ENCODE measurements at places on chromosomes 6 and 20. TPM values are rescaled to one million over a fixed set of nuclear protein-coding genes. Genes with fewer than 3 reads are reported as not detected.
A peak's percentile ranks its signal among the peaks of the same experiment; 100 is the strongest.

GRCh38 chr20:14712302-14712739 lies 374.9 kb upstream of the FLRT3 start:
- DNase-seq: no peak

DNA sequence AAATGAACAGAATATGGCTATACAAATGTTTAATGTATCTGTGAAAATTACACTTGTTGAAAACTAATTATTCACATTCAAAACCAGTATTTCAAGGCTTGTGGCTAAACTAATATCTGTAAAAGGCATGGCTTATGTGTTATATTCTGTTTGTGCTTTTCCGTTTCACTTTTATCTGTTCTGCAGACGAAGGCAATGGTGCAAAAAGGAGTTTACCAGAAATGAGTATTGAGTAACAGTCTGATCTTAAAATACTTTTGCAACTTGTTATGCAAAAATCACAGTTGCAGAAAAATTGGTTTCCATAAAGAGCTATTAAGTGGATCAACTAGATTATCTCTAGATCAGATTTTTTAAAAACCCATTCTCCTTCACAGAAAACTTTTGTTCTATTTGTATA lies 9.4 kb upstream of the STX11 start:
- DNase-seq: no peak

- DNase-seq: no peak
Observed at GRCh38 chr6:130394246-130394645, 28.4 kb downstream of the TMEM200A start.

DNA sequence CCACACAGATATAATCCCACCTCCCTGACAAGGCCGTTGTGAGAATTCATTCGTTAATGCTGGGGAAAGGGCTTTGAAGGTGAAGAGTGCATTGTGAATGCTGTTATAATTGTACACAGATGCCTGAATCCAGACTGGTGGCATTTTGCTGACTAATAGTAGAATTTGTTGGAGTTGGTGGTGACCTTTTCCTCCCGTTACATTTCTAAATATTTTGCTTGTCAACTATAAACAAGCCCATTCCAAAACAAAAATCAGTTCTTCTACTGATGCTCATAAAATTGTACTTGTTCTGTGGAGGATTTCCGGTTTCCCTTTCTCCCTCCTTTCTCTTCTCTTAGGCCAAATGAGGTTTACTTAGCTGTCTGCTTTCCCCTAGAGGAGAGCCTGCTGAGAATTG lies 253.1 kb upstream of the SUPT3H start:
- no peak for DNase-seq

Gene HLA-DQA1
- total RNA-seq: 6.6 TPM

GRCh38 chr6:155041741-155042279 lies 46.7 kb downstream of the TIAM2 start:
- no peak for DNase-seq

DNA sequence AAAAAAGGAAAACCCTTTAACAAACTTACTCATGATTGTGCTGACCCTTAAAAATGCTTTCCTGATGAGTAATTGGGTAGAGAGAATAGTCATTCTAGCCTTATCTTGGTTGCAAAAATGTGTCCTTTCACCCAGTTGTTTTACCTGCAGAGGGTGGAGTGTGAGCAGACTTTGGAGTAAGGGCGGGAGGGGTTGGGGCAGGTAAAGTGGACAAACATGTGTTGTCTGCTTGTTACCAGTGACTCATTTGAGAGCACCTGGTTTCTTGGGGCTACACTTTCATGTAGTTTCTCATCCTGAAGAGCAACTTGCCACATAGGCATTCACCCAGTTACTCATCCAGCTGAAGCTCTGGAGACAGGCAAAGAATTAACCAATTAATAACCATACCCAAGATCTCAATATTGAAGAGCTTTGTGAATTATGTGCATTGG lies 121.1 kb downstream of the TNFRSF21 start:
- DNase-seq: no peak

DNA sequence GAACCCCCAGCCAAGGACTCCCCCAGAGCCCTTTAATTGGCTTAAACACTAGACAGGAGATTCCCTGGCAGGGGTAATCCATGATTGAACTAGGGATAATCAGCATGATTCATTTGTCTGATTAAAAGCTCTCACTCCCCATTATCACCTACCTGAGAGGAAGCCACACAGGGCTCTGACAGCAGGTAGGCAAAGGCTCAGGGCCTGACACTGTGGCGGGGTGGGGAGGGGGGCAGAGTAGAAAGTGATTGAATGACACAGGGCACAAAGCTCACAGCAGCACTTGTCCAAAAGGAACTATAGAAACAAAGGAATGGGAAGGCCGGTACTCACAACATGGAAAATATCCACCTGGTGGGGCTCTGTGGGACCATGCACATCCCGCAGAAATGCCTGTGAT lies 231.6 kb downstream of the MAFB start:
- DNase-seq: no peak

- DNase-seq: peak; percentile 55
Observed at GRCh38 chr6:35309611-35310264, 12.1 kb downstream of the DEF6 start.

Gene CGA
- not detected for total RNA-seq

DNA sequence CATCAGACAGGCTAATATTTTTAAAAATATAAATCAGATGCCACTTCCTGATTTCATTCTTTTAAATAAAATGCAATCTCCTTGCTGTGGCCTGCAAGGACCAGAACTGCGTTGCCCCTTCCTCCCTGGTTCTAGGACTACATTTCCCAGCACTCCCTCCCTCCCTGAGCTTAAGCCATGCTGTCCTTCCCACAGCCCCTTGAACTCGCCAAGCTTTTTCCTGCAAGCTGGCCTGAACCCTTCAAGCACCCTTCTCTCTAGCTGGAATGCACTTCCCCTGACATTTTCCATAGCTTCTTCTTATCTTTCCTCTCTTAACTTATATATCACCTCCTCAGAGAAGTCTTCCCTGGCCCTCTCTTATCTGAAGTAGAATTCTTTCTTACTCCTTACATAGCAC lies 6.1 kb upstream of the DOK5 start:
- no peak for DNase-seq

GRCh38 chr6:148971031-148971927 lies 224.4 kb downstream of the UST start:
- no peak for DNase-seq

DNA sequence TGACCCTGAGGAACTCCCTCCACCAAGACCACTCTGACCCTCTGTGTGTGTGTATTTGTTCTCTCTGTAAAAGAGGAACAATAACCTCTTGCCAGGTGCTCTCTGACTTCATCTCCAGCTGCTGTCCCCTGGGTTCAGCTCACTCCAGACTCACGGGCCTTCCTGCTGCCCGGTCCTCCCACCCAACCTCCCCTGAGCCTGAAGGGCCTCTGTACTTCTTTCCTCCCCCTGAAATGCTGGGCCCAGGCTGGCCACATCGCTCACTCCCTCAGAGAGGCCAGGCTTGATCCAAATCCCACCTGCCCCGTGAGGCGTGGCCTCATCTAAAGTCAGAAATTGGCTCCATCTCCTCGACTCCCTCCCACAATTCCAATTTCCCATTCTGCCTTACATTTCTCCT lies 202.4 kb downstream of the PRKN start:
- no peak for DNase-seq

Gene AHCY
- total RNA-seq: 81.8 TPM

Data from sigmoid colon (tissue), 7 donors.